Ureter (tissue), 1 donor: ENCODE measurements at places on chromosomes 11 and 22. TPM values are rescaled to one million over a fixed set of nuclear protein-coding genes. Genes with fewer than 3 reads are reported as not detected.
A peak's percentile ranks its signal among the peaks of the same experiment; 100 is the strongest.

DNA sequence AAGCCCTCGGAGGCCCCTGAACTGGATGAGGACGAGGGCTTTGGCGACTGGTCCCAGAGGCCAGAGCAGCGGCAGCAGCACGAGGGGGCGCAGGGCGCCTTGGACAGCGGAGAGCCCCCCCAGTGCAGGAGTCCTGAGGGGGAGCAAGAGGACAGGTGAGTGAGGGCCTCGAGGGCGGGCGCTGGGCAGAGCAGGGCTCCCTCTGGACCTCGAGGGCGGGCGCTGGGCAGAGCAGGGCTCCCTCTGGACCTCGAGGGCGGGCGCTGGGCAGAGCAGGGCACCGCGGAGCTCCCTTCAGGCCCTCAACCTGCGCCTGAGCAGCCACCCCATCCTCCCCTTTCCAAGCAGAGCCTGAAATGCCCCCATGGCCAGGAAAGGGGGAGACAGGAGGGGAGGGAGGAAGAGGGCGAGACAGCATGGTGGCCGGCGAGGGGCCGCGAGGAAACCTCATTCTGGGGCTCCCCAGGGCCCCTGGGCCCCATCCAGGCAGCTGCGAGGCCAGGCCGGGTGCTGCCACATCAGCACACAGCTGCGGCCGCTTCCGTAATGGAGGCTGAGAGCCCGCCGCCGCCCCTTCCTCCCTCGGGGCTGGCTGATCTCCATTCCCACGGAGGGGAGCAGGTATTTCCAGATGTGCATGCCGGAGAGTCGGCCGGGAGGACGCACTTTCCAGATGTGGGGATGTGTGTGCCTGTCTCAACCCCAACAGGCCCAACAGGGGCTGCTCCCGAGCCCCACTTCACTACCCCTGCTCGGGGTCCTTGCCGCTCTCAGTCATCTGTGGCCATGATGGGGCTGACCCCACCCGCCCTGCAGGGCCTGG is 10.0 kb downstream of the PRR33 start:
- peak; percentile 43 for DNase-seq

Gene NEFH
- 0.86 TPM for total RNA-seq

DNA sequence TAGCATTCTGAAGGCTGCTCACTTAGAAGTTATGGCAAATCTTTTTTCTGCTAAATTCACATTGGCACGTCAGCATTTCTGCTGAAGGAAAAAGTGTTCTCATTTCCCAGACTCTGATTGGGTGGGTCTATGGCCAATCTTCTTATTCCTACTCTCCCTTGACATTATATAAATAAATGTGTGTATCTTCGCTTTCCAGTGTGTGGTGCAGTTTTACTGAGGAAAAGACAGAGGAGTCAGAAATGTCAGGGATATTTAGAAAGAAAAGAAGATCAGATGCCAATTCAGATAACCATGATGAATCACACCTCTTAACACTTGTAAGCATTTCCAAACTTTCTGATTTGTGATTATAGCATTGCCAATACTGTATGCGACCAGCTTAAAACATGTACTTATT is 3.2 kb upstream of the BDNF start:
- DNase-seq: no peak

Gene SLC6A5
- not detected for total RNA-seq

DNA sequence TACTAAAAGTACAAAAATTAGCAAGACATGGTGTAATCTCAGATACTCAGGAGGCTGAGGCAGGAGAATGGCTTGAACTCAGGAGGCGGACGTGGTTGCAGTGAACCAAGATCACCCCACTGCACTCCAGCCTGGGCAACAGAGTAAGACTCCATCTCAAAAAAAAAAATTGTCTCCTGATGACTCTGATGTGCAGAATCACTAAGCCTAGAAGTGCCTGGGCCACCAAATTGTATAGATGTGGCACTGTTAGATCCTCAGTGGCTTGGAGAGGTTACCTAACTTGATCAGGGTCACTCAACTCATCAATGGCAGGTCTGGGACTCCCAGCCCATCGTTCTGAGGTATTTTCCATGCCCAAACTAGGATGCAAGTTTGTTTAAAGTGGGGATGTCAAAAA is 10.6 kb downstream of the PLEKHB1 start:
- no peak for DNase-seq

DNA sequence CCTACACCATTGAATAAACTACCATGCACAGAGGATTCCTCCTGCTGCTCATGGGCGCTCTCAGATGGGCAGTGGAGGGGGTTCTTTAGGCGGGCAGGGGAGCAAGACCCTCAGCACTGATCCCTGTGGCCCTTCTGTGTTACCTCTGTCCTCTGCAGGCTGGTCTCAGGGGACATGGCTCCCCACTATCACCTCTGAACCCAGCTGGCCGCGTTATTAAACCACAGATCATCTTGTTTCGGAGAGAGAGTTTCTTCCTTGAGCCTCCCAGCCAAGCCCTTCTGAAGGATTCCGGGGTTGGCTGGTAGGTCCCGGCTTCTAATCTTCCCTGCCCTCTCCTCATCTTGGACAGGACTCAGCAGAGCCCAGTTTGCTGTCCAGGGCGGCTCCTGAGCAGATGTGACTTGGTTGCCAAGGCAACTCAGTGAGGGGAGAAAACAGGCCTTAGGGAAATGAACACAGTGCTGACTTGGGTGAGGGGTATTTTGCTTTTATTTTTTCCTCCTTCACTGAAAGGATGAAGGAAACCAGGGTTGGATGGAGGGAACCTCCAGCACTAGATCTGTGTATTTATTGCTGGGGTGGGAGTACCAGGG is 13.3 kb downstream of the APOL3 start:
- DNase-seq: no peak

DNA sequence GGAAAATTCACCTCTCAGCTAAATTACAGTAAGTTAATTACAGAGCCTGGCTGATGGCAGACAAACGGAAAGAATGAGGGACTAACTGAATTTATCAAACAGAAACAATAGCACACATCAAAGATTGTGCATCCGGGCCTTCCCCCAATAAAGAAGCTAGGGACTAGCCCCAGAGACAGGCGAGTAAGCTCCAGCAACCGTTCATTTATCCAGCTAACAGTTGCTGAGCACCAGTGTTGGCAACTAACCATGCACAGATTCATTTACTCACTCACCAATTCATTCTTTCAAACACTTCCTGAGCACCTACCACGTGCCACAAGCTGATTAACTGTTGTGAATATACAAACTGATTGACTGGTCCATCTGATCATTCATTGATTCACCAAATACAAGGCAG is 51.2 kb downstream of the SMCO4 start:
- DNase-seq: no peak

Gene MCAT
- 19.5 TPM for total RNA-seq

Gene INCENP
- 14.4 TPM for total RNA-seq

- no peak for DNase-seq
These were observed 94.5 kb upstream of the BLID start for GRCh38 chr11:122210367-122210997.

- no peak for DNase-seq
These were observed 148.8 kb downstream of the JRKL start for GRCh38 chr11:96538622-96539021.

Gene UBASH3B
- total RNA-seq: 31.5 TPM

Gene FAT3
- total RNA-seq: 16.1 TPM

Gene POU2AF2
- 1.2 TPM for total RNA-seq

Gene ADORA2A
- 3.3 TPM for total RNA-seq

Gene TESMIN
- 7.7 TPM for total RNA-seq

Gene YAP1
- 152 TPM for total RNA-seq

DNA sequence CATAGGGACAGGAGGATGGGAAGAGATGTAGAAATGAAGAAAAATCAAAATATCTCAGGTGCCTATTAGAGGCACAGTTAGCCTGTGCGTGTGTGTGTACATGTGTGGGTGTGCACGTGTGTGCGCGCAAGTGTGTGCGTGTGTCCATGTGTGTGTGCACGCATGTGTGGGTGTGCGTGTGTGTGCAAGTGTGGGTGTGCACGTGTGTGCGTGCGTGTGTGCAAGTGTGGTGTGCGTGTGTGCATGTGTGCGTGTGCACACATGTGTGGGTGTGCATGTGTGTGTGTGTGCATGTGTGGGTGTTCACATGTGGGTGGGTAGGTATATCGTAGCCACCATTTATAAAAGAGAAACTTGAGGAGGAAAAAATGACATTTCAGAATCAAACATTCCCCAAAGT is 9.4 kb downstream of the CRYBB2 start:
- DNase-seq: no peak

DNA sequence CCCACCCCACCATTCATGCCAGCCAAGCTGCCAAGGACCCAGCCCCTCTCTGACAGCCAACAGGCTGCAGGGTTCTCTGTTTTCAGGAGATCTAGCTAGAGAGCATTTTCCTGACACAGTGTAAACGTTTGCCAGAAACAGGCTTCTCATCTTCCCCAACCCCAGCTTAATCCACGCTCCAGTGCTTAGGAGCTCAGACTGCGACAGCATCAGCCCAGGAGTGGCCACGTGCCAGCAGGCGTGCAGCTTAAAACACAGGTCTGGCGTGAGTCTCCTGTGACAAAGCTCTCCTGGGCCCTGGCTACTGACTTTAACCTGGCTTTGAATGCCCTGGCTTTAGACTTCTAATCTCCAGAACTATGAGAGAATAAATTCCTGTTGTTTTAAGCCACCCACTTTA is 66.6 kb downstream of the GALNT18 start:
- DNase-seq: no peak

Gene TMPRSS5
- total RNA-seq: 1.5 TPM

DNA sequence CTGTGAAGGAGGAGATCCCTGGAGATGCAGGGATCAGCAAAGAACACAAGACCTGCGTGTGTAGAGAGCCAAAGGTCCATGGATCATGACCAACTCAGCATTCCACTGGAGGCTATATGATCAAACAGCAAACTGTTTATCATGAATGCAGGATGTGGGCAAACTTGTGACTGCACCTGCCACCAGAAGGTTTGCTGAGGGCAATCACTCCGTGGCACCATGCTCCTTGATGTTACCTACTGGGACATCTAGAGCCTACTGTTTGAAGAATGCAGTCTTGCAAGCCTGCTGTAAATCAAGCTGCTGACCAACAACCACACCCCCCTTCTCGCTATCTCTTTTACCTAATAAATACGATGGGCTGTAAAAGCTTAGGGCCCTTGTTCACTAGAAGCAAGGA is 9.7 kb downstream of the SCGB1D2 start:
- no peak for DNase-seq

DNA sequence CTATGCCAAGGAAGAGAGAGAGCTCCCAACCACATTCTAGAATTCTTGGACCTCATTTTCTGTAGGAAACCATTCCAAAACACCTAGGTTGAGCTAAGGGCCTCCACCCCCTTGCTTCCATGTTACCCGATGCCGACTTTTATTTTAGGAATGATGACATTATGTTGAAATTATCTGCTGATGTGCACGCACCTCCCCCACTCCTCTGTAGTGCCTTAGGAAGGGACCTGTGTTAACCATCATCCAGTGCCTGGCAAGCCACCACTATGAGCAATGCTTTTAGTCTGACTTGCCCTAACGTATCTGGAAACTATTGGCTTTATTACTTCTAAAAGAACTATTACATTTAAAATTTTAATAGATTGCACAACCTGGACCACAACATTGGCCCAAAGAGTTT is 42.1 kb downstream of the NCAPD3 start:
- no peak for DNase-seq

GRCh38 chr11:70799386-70799785 is 401.1 kb downstream of the CTTN start:
- DNase-seq: no peak

- DNase-seq: peak; percentile 64
These were observed 28.8 kb upstream of the CHKA start for GRCh38 chr11:68150037-68150436.

DNA sequence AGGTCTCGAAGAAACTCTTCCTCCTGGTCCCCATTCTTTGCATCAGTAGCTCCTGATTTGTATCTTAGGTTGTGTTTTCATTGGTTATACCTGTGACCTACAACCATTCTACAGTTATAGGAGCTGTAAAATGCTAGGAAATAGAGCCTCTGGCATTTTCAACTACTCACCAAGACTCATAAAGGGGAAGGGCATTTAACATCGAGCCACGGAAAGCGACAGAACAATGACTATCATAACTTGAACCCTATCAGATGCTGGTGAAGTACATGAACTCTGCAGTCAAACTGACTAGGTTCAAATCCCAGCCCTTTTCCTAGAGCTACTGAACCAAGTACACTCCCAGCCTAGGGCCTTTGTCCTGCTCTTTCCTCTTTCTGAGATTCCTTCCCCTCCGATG is 588.0 kb downstream of the SOX6 start:
- no peak for DNase-seq

- peak; percentile 56 for DNase-seq
These were observed 29.2 kb downstream of the SC5D start for GRCh38 chr11:121321614-121322243.

DNA sequence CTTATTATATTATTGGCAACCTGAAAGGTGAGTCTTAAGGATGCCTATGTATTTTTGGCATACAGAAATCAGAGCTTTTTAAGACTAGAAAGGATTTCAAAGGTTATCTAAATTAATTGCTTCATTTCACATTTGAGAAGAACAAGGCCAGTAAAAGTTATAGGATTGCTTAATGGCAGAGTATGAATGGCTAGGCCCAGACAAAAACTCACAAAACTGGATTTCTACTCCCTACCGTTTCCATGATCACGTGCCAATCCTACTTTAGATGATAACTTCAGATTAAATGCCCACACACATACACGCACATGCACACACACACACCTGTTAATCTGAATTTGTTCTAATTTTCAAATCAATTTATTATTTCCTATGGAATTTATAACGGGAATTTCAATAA is 1.8 kb upstream of the PDE3B start:
- no peak for DNase-seq

Gene PARVG
- total RNA-seq: 13.5 TPM

GRCh38 chr11:44630511-44631210 is 65.2 kb downstream of the CD82 start:
- peak; percentile 27 for DNase-seq

GRCh38 chr11:125457814-125458343 is 38.2 kb downstream of the FEZ1 start:
- peak; percentile 49 for DNase-seq

GRCh38 chr11:72813740-72814285 is 398 bp upstream of the ATG16L2 start:
- no peak for DNase-seq

- DNase-seq: no peak
These were observed 856.1 kb downstream of the NTM start for GRCh38 chr11:132226522-132226921.

Gene ZNF74
- 9.0 TPM for total RNA-seq

Gene TXN2
- total RNA-seq: 88.2 TPM

DNA sequence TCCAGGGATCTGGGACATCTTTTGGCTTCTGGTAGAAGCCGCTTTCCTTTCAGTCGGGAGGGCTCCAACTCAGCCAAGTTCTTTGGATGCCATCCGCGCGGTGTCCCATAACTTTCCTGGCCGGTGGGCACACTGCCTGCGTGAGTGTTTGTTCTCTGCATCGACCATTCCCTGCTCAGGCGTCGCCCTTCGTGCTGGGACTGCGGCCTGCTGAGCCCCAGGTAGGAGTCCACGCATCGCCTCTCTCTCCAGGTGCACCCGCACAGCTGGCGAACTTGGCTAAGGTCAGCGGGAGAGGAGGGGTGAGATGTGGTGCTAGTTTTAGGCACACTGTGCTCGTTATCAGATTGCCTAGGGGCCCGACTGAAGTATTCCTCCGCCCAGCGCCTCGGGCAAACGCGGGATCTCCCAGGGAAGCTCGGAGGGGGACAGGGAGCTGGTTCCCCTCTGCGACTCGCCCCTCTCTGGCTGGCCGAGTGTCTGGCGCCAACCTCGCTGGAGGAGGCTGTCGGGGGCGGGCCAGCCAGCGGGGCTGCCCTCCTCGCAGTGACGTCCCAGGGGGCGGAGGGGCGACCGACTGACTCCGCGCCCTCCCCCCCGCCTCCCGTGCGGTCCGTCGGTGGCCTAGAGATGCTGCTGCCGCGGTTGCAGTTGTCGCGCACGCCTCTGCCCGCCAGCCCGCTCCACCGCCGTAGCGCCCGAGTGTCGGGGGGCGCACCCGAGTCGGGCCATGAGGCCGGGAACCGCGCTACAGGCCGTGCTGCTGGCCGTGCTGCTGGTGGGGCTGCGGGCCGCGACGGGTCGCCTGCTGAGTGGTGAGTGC is at the start of gene LAYN:
LAYN (plus strand) TSS at position 607 of the 823 bp plus-strand sequence; CDS start at position 731, 124 bp downstream.
- no peak for DNase-seq
